ENCODE measurements at places on chromosomes 3 and 15.

- no peaks in the 10 kb centered on the region for H3K27me3 ChIP-seq
- H3K27ac ChIP-seq: no peak overlapping the region
- no peaks in the 10 kb centered on the region for H3K4me1 ChIP-seq
- DNase-seq: no peak
Measured at GRCh38 chr15:57215881-57216280, 160.4 kb upstream of the CGNL1 start.

DNA sequence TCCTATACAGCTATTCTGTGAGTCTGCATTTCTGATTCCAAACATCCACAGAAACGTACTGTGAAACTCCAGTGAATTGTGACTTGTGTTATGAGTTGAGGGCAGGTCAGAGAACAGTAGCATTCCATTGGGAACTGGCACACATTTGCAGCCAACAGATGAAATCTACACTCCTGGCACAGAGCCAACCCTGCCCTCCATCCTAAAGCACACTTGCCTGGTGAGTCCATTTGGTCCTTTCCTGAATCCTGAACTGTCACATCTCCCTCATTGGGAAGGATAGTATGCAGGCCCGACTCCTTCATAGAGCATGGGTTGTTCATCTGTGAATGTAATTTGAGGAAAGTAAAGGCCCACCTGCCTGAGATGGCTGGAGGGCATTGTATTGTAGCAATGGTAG is 314.3 kb upstream of the RASGRP1 start:
- H3K4me3 ChIP-seq: no peak overlapping the region
- H3K36me3 ChIP-seq: no peaks in the 10 kb centered on the region
- H3K4me1 ChIP-seq: no peaks in the 10 kb centered on the region
- no peaks in the 10 kb centered on the region for H3K27me3 ChIP-seq
- no peak for DNase-seq
- H3K27ac ChIP-seq: no peak overlapping the region

DNA sequence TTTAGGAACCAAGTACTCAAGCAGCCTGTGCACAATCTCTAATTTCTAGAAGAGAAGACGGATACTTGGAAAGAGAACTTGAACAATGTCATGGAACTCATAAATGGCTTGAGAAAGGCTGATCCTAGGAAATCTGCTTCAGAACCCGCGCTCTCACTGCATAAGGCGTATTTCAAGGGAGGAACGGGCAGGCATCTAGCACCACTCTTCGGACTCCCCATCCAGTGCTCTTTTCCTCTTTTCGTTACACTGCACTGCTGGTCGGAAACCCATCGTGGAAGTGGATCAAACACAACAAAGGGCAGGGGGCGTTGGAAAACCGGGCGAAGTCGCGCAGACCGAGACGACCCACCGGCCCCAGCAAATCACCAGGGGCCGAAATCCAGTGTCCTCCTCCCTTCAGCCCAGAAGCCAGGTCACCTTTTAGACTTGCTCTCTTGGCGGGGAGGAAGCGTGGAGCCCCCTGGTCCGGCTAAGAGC is 539 bp upstream of the TLNRD1 start:
- no peaks in the 10 kb centered on the region for H3K27me3 ChIP-seq
- no peak for DNase-seq
- peaks cover 15% of the 10 kb centered on the region for H3K36me3 ChIP-seq
- peaks cover 19% of the 10 kb centered on the region for H3K4me1 ChIP-seq
- peak overlapping the region; percentile 93 for H3K27ac ChIP-seq

DNA sequence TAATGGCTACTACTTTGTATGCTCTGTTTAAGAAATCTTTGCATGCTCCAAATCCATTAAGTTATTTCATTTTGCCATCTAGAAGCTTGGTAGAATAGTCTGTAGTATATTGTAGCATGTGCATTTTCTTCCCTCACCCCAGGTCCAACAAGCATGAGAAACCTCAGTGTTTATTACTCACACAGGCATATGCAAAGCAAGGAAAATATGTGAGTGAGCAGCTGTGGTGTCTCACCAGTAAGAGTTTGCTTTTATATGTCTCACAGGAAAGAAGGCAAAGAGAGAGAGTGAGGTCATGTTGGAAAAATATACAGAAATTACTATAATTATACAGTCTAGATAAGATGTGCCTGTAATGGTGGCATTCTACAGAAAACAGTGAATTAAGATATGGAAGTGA is 312.5 kb downstream of the C3orf38 start:
- no peak overlapping the region for H3K4me3 ChIP-seq
- no peaks in the 10 kb centered on the region for H3K36me3 ChIP-seq
- H3K27ac ChIP-seq: no peak overlapping the region

DNA sequence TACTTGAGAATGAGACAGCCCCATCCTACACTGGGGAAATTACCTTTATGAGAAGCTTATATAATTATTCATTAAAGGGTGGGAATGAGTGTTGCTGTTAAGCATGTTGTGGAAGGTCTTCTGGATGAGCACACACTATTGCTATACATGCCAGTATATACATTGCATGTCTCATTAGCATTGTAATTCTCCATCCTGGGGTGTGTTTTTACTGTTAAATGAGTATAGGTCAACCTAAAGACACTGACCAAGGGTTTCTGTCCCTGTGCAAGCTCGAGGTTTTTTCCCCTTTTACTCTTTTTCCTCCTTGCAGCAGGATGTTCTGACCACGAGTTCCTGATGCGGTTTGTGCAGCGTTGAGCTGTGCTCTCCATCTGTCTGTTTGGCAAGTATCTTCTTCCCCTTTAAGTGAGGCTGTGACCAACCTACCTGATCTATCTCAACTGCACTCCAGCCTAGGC is 7.2 kb upstream of the IVD start:
- no peak overlapping the region for H3K27ac ChIP-seq
- H3K27me3 ChIP-seq: no peaks in the 10 kb centered on the region
- DNase-seq: no peak
- H3K4me3 ChIP-seq: no peak overlapping the region
- H3K4me1 ChIP-seq: no peaks in the 10 kb centered on the region
- peaks cover 4% of the 10 kb centered on the region for H3K36me3 ChIP-seq

- peak within 1 kb of the TSS; percentile 93 for H3K27ac ChIP-seq
- H3K27me3 ChIP-seq: no peaks in the 10 kb centered on the region
- no peaks in the 10 kb centered on the region for H3K4me1 ChIP-seq
- no peak for DNase-seq
Measured at GRCh38 chr15:70853973-70854665, at the start of gene LARP6. LARP6 (minus strand) TSS chr15:70854157; CDS start chr15:70854088, 69 bp downstream.

GRCh38 chr3:53023072-53023823 is 22.6 kb downstream of the SFMBT1 start:
- no peaks in the 10 kb centered on the region for H3K4me1 ChIP-seq
- no peaks in the 10 kb centered on the region for H3K27me3 ChIP-seq
- no peaks in the 10 kb centered on the region for H3K36me3 ChIP-seq
- H3K4me3 ChIP-seq: no peak overlapping the region
- H3K27ac ChIP-seq: no peak overlapping the region

DNA sequence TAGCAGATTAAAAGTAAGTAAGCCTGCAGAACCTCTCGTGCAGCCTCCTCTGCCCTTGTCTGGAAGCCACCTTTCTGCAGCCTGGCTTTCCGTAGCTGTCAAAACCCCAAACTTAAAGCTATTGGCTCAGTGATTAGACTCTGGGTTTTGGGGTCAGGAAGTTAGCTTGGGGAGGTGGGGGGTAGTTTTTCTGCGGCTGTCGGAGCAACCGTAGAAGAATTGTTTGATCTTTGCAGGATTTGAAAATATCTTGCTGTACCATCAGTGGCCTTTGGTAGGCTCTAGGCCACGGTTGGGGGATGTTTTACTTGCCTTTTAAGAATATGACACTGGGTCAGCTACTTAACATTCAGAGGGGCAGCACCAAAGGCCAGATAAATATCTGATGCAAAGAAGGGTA is 88.4 kb upstream of the RASGRP1 start:
- H3K27ac ChIP-seq: no peak overlapping the region
- H3K36me3 ChIP-seq: no peaks in the 10 kb centered on the region
- H3K4me1 ChIP-seq: no peaks in the 10 kb centered on the region

GRCh38 chr3:138938056-138938876 is 8.7 kb downstream of the FOXL2 start:
- H3K27me3 ChIP-seq: peaks cover 51% of the 10 kb centered on the region
- peaks cover 12% of the 10 kb centered on the region for H3K4me1 ChIP-seq
- H3K27ac ChIP-seq: no peak overlapping the region
- DNase-seq: no peak
- peak overlapping the region; percentile 56 for H3K4me3 ChIP-seq
- H3K36me3 ChIP-seq: no peaks in the 10 kb centered on the region

DNA sequence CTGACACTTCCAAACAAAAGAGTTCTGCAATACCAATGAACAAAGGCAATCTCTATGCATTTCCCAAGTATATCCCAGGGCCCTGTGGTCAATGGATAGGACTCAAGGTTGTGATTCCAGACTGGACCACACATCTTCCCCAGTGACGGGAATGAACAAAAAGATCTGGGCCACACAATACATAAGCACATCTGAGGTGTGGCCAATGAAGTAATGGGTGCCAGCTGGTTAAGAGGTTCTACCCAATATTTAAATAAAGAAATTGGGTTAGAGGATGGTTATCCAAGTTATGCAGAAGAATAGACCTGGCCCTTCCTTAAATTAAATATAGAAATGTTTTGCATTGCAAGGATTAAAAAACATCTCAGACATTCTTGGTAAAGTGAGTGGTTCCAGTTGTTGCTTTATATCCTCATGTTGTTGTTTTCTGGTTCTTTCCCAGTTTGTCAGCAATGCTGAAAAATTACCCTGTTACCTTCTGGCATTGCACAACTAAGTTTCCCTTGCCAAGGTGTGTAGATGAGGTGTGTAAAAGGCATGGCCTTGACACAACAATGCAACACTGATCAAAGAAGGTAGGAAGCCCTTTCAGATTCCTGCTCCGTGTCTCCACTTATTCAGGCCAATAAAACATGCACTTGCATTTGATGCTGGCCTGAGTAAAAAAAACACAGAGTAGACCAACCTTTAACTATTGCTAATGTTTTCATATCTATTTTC is 86.5 kb downstream of the PRICKLE2 start:
- H3K36me3 ChIP-seq: no peaks in the 10 kb centered on the region
- no peaks in the 10 kb centered on the region for H3K4me1 ChIP-seq
- no peak overlapping the region for H3K4me3 ChIP-seq
- no peaks in the 10 kb centered on the region for H3K27me3 ChIP-seq

GRCh38 chr3:38984110-38984509 is 67.6 kb downstream of the SCN11A start:
- no peak overlapping the region for H3K27ac ChIP-seq
- DNase-seq: no peak
- no peak overlapping the region for H3K4me3 ChIP-seq
- H3K36me3 ChIP-seq: no peaks in the 10 kb centered on the region
- no peaks in the 10 kb centered on the region for H3K4me1 ChIP-seq

DNA sequence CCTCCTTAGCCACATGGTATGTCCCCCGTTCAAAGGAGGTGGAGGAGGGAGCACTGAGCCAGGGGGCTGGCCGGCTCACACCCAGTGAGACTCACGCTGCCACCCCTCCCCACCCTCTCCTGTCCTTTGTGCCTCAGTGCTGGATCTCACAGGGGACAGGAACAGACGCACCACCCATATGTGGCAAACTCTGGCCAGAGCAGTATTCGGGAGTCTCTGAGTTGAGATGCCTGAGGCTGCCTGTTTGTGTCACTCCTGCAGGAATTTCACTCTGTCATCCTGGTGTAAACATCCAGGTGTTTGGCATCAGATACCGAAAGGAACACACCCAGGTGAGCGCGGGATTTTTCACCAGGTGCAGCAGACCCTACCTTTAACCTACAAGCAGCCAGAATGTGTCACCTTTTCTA is 25.7 kb downstream of the RGMA start:
- H3K27me3 ChIP-seq: no peaks in the 10 kb centered on the region
- H3K4me3 ChIP-seq: no peak overlapping the region
- DNase-seq: no peak
- peaks cover 4% of the 10 kb centered on the region for H3K36me3 ChIP-seq

GRCh38 chr3:12384451-12385233 is 95.8 kb downstream of the PPARG start:
- no peaks in the 10 kb centered on the region for H3K36me3 ChIP-seq
- DNase-seq: no peak
- no peaks in the 10 kb centered on the region for H3K4me1 ChIP-seq
- H3K27me3 ChIP-seq: no peaks in the 10 kb centered on the region

DNA sequence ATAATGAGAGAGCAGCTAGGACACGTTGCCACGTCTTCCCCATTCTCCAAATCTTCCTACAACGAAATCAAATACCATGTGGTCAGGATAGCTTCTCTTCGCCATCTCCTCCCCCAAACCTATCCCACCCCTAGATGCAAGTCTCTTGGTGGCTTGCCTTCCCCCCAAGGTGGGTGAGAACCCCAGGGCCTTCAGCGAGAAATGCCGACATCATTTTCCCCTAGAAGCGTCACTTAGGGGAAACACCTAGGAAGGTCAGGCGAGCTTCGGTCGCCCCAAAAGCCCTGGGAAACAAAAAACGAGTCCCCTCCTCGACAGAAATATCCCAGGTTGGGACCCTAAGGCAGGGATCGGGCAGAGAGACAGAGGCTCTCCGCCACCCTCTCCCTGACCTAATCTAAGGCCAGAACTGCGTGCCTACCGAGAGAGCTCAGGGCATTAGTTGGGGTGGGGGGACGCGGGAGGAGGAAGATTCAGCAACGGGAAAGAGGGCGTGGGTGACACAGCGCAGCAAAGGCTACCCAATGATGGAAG is 502 bp downstream of the DPH3 start:
- H3K4me3 ChIP-seq: peak overlapping the region; percentile 84
- peak overlapping the region; percentile 88 for H3K27ac ChIP-seq
- peaks cover 9% of the 10 kb centered on the region for H3K36me3 ChIP-seq
- DNase-seq: no peak
- H3K4me1 ChIP-seq: peaks cover 25% of the 10 kb centered on the region
- no peaks in the 10 kb centered on the region for H3K27me3 ChIP-seq

DNA sequence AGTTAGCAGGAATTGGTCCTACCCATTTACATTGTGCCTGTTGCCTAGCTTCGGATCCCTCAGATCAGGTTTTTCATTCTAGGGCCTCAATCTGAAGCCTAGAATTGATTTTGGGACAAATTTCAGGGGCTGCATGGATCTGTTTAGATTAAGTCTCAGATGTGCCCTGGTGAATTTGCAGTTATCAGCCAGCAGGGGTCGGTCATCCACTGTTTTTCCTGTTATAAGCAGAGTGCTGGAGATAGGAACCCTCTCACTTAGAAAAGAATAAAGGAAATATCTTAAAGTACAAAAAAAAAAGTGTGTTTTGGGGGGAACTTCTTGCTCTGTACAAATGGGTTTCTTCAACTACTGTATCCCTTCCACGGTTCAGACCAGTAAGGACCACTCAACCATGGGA is 212.5 kb downstream of the BCHE start:
- no peaks in the 10 kb centered on the region for H3K36me3 ChIP-seq
- no peak overlapping the region for H3K27ac ChIP-seq
- H3K4me1 ChIP-seq: no peaks in the 10 kb centered on the region

- no peaks in the 10 kb centered on the region for H3K27me3 ChIP-seq
- no peaks in the 10 kb centered on the region for H3K36me3 ChIP-seq
- DNase-seq: no peak
- H3K4me1 ChIP-seq: no peaks in the 10 kb centered on the region
Measured at GRCh38 chr15:95017666-95018328, 786.4 kb downstream of the MCTP2 start.

GRCh38 chr15:92892201-92892555 is 7.9 kb upstream of the CHD2 start:
- no peak overlapping the region for H3K4me3 ChIP-seq
- H3K4me1 ChIP-seq: peaks cover 37% of the 10 kb centered on the region
- H3K27ac ChIP-seq: no peak overlapping the region
- no peaks in the 10 kb centered on the region for H3K27me3 ChIP-seq

GRCh38 chr3:170467007-170467406 is 48.3 kb downstream of the CLDN11 start:
- H3K27ac ChIP-seq: no peak overlapping the region
- H3K36me3 ChIP-seq: no peaks in the 10 kb centered on the region
- no peak overlapping the region for H3K4me3 ChIP-seq
- no peak for DNase-seq
